ENCODE measurements at places on chromosomes 6 and 20.
A peak's percentile ranks its signal among the peaks of the same experiment; 100 is the strongest.

GRCh38 chr6:84773133-84773430 is 8.7 kb upstream of the TBX18 start:
- H3K36me3 ChIP-seq, result no peaks in the 10 kb centered on the region
- no peak overlapping the region for H3K4me3 ChIP-seq
- H3K27ac ChIP-seq, result no peak overlapping the region
- H3K27me3 ChIP-seq, result peaks cover 89% of the 10 kb centered on the region

DNA sequence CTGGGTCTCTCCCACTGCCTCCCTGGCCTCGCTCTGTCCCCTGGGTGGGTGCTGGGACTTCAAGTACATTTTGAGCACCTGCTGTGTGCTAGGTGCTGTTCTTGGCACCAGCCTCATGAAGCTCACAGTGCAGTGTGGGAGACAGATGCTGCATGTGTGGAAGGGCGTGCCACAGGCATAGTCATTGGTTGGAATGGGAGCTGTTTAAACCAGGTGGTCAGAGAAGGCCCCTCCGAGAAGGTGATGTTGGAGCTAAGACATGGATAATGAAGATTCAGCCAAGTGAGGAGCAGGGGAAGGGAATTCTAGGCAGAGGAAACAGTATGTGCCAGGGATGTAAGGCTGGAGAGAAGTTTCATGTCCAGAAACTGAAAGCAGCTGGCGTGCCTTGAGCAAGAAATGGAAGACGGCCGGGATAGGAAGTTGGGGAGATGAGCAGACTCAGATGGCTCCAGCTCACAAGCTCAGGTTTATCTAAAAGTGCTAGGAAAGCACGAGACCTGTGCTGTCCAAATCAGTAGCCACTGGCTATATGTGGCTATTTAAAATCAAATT is 9.9 kb downstream of the LPIN3 start:
- H3K27ac ChIP-seq, result no peak overlapping the region
- no peak overlapping the region for H3K4me3 ChIP-seq
- H3K36me3 ChIP-seq, result peaks cover 79% of the 10 kb centered on the region
- no peaks in the 10 kb centered on the region for H3K4me1 ChIP-seq
- no peak for DNase-seq
- no peaks in the 10 kb centered on the region for H3K27me3 ChIP-seq

- no peaks in the 10 kb centered on the region for H3K36me3 ChIP-seq
- no peak overlapping the region for H3K27ac ChIP-seq
- no peaks in the 10 kb centered on the region for H3K27me3 ChIP-seq
- DNase-seq, result no peak
- H3K4me1 ChIP-seq, result no peaks in the 10 kb centered on the region
Measured at GRCh38 chr6:128099571-128100197, 198.8 kb upstream of the THEMIS start.

DNA sequence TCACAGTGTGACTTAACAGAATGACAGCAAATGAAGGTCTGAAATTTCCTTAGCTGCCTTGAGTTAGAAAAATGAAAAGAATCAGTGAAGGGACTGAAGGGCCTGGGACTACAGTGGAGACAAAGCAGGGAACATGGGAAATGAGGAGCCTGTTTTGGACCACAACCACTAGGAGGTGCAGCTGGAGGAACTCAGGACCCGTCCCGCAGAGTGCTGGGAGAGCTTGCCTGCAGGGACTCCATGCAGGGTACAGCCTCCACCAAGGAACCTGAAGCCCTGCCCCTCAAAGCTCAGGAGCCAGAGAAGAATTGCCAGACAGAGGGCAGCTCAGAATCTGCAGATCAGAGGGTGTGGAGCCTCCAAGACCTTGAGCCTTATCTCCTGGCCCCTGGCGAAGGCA is 50.7 kb downstream of the LRFN2 start:
- H3K4me3 ChIP-seq, result no peak overlapping the region
- DNase-seq, result no peak
- H3K27ac ChIP-seq, result no peak overlapping the region
- no peaks in the 10 kb centered on the region for H3K36me3 ChIP-seq
- no peaks in the 10 kb centered on the region for H3K4me1 ChIP-seq

DNA sequence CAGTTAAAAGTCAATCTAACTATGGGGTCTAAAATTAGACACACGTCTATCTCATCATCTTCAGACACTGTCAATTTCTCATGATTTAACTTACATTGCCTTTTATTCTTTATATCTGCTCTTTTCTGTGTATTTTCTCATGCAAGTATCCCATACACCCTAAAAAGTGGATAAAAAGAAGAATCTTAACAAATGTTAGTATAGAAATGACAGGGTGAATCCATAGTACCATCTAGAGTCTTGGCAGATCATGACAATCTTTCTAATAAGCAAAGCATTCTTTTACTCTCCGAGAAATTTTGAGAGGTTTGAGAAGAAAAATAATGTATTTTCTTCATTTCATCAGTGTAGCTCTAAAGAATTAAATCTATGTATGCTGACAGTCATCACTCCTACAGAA is 382.7 kb downstream of the C6orf118 start:
- no peaks in the 10 kb centered on the region for H3K36me3 ChIP-seq
- no peak for DNase-seq
- H3K27ac ChIP-seq, result no peak overlapping the region
- H3K4me1 ChIP-seq, result no peaks in the 10 kb centered on the region
- no peaks in the 10 kb centered on the region for H3K27me3 ChIP-seq

GRCh38 chr6:97246842-97247241 is 36.2 kb downstream of the MMS22L start:
- no peaks in the 10 kb centered on the region for H3K27me3 ChIP-seq
- H3K4me3 ChIP-seq, result no peak overlapping the region
- H3K27ac ChIP-seq, result no peak overlapping the region
- peaks cover 15% of the 10 kb centered on the region for H3K36me3 ChIP-seq
- H3K4me1 ChIP-seq, result no peaks in the 10 kb centered on the region

DNA sequence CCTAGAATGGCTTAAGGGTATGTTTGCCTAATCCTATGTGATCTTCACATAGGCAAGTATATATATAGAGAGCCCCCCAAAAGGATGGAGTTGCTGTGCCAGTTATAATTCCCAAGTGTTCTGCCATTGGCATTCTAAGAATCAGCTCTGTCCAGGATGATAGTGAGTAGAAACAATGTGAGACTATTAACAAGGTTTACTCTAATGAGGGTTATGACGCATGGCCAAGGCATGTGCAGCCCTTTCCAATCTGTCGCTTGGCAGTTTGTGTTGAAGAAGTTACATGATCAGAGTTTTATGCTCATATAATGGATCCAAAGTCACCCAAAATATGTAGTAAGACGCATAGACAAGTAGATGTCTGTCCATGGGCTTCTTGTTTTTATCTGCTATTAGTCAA is 33.6 kb downstream of the VGLL2 start:
- no peak overlapping the region for H3K27ac ChIP-seq
- no peak overlapping the region for H3K4me3 ChIP-seq
- H3K36me3 ChIP-seq, result no peaks in the 10 kb centered on the region
- H3K4me1 ChIP-seq, result no peaks in the 10 kb centered on the region

GRCh38 chr6:4401408-4402368 is 266.3 kb upstream of the ECI2 start:
- H3K27me3 ChIP-seq, result peaks cover 2% of the 10 kb centered on the region
- no peak overlapping the region for H3K4me3 ChIP-seq
- no peak overlapping the region for H3K27ac ChIP-seq
- no peaks in the 10 kb centered on the region for H3K36me3 ChIP-seq
- no peaks in the 10 kb centered on the region for H3K4me1 ChIP-seq

DNA sequence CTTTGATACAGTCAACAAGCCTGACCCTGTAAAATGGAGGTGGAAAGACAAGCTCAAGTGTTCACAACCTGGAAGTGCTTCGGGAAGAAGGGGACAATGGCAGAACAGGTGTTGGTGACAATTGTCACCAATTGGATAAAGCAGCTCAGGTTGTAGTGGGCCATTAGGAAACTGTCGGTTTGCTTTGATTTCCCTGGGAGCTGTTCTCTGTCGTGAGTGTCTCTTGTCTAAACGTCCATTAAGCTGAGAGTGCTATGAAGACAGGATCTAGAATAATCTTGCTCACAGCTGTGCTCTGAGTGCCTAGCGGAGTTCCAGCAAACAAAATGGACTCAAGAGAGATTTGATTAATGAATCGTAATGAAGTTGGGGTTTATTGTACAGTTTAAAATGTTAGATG is 15.0 kb downstream of the CCR6 start:
- DNase-seq, result no peak
- H3K27me3 ChIP-seq, result no peaks in the 10 kb centered on the region
- H3K4me3 ChIP-seq, result no peak overlapping the region
- H3K4me1 ChIP-seq, result peaks cover 16% of the 10 kb centered on the region

- H3K4me1 ChIP-seq, result peaks cover 14% of the 10 kb centered on the region
- H3K27ac ChIP-seq, result no peak overlapping the region
- no peaks in the 10 kb centered on the region for H3K36me3 ChIP-seq
- no peak for DNase-seq
- no peak overlapping the region for H3K4me3 ChIP-seq
Measured at GRCh38 chr6:33828764-33829731, 25.2 kb upstream of the MLN start.

GRCh38 chr6:140845701-140846100 is 1287.0 kb upstream of the GJE1 start:
- H3K27me3 ChIP-seq, result no peaks in the 10 kb centered on the region
- H3K36me3 ChIP-seq, result no peaks in the 10 kb centered on the region
- H3K4me1 ChIP-seq, result no peaks in the 10 kb centered on the region
- no peak for DNase-seq

DNA sequence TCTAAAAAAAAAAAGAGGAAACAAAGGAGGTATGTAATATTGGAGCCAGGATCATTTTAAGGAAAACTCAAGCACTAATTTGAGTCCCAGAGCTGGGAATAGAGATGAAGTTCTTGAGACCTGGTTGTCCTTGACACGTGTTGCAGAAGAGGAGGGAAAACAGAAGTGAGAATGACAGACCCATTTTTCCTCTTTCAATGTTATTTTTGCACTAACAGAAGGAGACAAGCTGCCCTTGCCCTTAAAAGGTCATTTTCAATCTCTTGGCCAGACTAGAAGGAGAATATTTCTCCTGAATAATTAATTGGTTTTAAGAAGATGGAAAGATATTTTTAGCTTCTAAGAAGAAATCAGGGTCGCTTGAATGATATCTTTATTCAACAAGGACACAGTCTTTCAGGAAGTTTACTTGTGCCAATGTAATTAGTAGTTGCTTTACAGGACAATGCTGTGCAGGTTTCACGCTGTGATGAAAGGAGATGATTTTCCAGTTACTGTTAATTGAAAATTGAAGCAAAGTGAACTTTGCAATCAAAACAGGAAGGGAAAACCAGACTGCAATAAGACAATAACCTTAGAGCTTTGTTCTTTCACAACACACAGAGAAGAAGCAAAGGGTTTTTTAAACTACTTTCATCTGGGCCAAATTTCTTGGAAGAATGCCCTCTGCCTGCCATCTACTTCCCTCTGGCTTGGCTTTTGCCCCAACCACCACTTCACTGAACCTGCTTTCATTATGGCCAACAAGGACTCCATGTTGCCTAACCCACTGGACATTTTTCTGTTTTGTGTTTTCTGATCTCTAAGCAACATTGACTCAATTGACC is 107.8 kb upstream of the SHLD1 start:
- no peaks in the 10 kb centered on the region for H3K36me3 ChIP-seq
- no peak overlapping the region for H3K4me3 ChIP-seq
- H3K4me1 ChIP-seq, result peaks cover 5% of the 10 kb centered on the region

DNA sequence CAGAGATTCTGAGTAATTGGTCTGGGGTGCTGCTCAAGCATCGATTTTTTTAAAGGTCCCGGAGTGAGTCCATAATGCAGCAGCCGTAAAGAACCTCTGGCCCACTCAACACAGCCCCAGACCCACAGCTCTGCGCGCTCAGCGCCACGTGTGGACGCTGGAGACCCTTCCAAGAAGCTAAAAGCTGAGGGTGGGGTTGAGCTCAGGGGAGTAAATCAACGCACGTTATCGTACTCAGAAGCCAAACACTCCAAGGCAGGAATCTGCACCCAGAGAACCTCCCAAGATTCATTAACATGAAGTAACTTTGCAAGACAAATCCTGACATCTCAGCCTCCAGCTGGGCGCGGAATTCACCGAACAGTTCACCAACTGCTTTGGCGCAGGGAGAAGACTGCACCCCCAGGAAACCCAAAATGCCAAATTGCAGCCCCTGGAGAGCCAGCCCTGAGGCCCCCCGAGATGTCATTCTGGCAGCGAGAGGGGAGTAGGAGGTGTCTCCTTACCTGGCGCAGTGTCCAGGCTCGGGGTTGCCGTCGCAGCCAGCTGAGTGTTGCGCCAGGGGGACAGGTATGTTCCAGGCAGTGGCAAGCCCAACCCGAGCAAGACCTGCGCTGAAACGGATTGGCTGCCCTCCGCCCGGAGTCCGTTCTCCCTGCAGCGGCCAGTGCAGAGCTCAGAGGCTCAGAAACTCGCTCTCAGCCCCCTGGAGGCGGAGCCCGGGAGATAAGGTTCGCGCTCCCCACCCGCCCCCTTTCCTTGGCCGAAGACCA is at the start of gene COL21A1:
Gene COL21A1 (minus strand): TSS at position 700 of the 773 bp plus-strand sequence. CDS start 64,962 bp downstream, outside the sequence.
- no peaks in the 10 kb centered on the region for H3K4me1 ChIP-seq
- no peaks in the 10 kb centered on the region for H3K36me3 ChIP-seq
- no peak within 1 kb of the TSS for H3K27ac ChIP-seq
- DNase-seq, result peak; percentile 33
- H3K4me3 ChIP-seq, result peak within 1 kb of the TSS; percentile 44
- peaks cover 21% of the 10 kb centered on the region for H3K27me3 ChIP-seq

DNA sequence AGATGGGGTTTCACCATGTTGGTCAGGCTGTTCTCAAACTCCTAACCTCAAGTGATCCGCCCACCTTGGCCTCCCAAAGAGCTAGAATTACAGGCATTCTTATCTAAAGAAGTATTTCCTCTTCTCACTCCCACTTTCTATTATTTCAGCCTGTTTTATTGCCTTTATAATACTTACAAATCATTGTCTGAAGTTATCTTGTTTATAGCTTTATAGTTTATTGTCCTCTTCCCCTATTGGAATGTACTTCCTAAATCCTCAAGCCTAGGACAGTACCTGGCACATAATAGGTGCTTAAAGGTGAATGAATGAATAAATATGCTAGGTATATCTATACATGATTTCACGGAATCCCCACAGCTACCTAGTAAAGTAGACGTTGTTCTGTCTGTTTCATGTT is 37.8 kb upstream of the RNF182 start:
- no peak overlapping the region for H3K4me3 ChIP-seq
- H3K4me1 ChIP-seq, result no peaks in the 10 kb centered on the region

DNA sequence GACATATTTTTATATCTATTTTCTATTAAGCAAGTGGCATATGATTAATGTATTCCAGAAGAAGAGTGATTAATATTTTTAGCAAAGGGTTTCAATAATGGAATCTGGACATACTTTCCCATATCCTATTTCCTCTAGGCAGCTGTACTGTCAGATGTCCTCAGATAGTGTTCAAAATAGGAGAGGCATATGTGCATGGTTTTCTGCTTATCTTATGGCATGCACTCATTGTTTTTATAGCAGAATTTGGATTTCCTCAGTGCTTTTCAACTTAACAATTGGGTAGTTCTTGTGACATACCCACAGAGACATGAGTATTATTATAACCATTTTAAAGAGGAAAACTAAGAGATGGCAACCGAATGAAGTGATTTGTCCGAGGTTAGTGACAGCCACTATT is 12.6 kb upstream of the SLC17A5 start:
- peak overlapping the region; percentile 73 for H3K27ac ChIP-seq
- no peak for DNase-seq

Measured in large intestine (tissue), 12 donors.